Activated CD4-positive, alpha-beta memory T cell treated with anti-CD3 and anti-CD28 coated beads for 36 hours (primary cell): ENCODE measurements at places on chromosomes 12 and 14. TPM values are rescaled to one million over a fixed set of nuclear protein-coding genes. Genes with fewer than 3 reads are reported as not detected.

DNA sequence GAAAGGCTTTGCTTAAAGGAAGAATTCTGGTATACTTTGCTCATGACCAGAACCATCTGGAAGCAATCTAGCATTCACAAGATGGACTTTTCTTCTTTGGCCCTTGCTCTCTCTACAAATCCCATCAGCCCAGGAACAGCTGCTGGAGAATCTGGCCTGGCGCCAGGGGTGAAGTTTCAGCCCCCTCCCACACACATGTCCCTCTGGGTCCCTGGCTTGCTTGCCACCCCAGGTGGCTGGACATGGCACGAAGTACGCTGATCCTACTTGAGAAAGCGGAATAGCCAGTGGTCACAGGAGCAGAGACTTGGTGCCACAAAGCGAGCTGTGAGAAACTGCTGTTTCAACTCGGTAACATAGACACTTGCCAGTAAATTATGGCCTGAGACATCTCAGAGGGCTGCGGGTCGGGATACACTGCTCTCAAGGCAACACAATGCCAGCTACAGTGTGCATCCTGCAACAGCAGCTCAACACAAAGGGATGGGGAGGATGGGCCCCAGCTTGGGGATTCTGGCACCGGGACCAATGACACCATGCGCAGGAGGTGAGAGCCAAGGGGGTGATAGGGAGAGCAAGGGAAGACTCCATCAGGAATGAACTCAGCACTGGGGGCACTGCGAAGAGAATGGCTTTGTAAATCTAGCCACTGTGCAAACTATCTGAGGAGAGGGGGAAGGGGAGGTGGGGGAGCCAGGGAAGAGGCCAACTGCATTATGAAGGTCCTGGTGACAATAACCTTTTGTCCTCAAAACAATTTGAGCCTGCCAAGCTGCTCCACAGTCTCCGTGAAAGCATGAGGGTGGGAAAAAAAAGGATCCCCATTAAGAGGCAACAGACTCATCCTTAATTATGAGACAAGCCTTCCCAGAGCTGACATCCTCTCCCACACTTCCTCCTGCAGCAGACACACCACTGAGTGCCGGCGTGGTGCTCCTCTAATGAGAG, 219.9 kb downstream of the PPM1H start:
- no peaks in the 10 kb centered on the region for H3K36me3 ChIP-seq
- H3K4me3 ChIP-seq: no peak overlapping the region
- no peak overlapping the region for H3K27ac ChIP-seq
- no peaks in the 10 kb centered on the region for H3K4me1 ChIP-seq
- H3K27me3 ChIP-seq: no peaks in the 10 kb centered on the region

GRCh38 chr14:22096514-22096895, 422.9 kb upstream of the OR4E1 start:
- peak overlapping the region; percentile 57 for H3K4me3 ChIP-seq
- no peak for DNase-seq
- H3K27ac ChIP-seq: peak overlapping the region; percentile 83
- no peaks in the 10 kb centered on the region for H3K27me3 ChIP-seq
- peaks cover 45% of the 10 kb centered on the region for H3K4me1 ChIP-seq

DNA sequence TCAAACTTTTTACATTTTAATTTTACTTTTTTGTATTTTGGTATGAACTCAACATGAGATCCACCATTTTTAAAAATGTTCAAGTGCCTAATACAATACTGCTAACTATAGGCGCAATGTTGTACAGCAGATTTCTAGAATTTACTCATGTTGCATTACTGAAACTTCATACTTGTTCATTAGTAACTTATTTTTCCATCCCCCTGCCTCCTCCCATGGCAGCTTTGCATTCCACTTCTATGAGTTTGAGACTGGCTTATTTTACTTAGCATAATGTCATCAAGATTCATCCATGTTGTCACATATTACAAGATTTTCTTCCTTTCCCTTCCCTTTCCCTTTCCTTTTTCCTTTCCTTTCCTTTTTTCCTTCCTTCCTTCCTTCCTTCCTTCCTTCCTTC, 825.9 kb downstream of the SLC16A7 start:
- no peak for DNase-seq
- H3K36me3 ChIP-seq: no peaks in the 10 kb centered on the region
- no peak overlapping the region for H3K27ac ChIP-seq
- H3K27me3 ChIP-seq: no peaks in the 10 kb centered on the region
- no peak overlapping the region for H3K4me3 ChIP-seq

The PPP4R4 gene
- total RNA-seq: 19.2 TPM

DNA sequence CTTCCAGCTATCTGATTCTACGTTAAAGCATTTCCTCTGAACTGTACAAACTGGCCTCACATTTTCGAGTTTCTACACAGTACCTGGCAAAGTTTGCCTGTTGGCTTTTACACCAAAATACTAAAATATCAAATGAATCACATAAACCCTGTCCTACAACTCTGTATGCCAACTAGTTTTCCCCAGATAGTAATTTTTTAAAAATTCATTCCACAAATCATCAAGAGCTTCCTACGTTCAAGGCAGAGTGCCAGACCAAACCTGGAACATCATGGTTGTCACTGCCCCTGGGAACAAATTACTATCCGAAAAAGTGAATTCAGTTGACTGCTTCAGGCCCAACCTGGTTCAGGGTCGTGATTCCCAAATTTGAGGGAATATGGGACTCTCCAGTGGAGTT, 2.1 kb downstream of the TMEM30B start:
- H3K27me3 ChIP-seq: peaks cover 8% of the 10 kb centered on the region
- no peak for DNase-seq
- peak overlapping the region; percentile 10 for H3K4me3 ChIP-seq
- H3K4me1 ChIP-seq: peaks cover 28% of the 10 kb centered on the region

The ART4 gene
- total RNA-seq: not detected

GRCh38 chr14:39320318-39320717, 86.6 kb downstream of the MIA2 start:
- no peaks in the 10 kb centered on the region for H3K4me1 ChIP-seq
- H3K4me3 ChIP-seq: no peak overlapping the region
- no peak overlapping the region for H3K27ac ChIP-seq
- peaks cover 19% of the 10 kb centered on the region for H3K36me3 ChIP-seq

DNA sequence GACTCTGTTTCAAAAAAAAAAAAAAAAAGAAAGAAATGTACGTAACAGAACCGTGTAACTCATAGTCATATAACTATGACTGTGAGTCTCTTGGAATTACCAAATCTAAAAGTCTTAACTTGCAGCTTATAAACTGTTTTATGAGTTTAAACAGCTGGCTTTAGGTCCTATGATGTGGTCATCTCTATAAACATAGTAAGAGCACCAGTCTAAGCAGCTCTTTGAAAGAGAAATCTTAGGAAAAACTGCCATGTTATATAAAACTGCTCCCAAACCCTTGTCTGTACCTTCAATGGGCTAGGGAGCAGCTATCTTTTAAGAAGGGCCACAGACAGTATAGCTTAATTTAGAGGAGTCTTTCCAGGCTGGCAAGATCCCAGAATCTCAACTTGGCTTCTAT, 115.5 kb upstream of the AEBP2 start:
- no peak overlapping the region for H3K27ac ChIP-seq
- peaks cover 11% of the 10 kb centered on the region for H3K36me3 ChIP-seq
- DNase-seq: no peak

DNA sequence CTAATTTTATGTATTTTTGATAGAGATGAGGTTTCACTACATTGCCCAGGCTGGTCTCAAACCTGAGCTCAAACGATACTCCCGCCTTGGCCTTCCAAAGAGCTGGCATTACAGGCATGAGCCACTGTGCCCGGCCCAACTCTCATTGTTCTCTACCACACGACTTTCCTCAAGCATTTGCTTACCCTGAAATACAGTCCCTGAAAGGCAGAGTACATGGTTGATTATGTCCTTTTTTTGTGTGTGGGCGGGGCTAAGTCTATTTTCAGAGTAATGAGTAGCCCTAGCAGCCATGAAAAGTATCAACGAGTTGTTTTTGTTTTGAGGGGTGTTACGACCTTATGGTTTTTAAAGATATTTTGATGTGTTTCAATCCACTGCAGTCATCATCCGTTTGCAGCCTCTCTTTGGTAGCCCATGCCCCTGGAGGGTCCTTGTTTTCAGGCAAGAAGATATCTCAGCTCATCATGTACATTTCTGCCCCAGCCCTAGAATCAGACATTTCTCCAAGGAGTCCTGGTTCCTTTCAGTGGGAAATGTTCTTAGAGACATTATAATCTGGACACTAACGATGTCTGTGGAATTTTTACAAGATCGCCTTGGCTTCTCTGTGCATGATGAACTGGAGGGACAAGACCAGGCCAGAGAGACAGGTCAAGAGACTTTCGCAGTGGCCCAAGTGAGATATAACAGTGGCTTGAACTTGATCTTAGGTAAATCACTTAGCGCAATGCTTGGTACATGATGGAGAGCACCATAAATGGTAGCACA, 8.7 kb downstream of the ACACB start:
- no peaks in the 10 kb centered on the region for H3K36me3 ChIP-seq
- H3K27ac ChIP-seq: no peak overlapping the region
- H3K4me3 ChIP-seq: no peak overlapping the region
- no peak for DNase-seq

DNA sequence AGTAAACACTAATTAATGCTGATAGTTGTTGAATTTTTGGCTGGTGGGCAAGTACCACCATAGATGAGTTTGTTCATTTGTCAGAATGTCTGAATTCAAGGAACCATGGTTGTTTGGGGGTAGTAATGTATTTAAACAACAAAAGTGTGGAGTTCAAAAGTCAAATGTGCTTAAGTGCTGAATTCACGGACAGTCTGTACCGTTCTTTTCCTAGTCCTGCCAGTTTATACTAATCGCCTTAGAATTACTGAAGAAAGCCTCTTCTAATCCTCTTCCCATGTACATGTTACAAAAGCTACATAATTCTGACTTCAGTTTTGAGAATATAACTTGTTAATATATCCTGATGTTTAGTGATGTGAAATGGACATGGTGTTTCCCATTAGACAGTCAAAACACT, 2.7 kb downstream of the NAA25 start:
- H3K27ac ChIP-seq: peak overlapping the region; percentile 24
- DNase-seq: no peak

The MYF5 gene
- total RNA-seq: not detected

The SIX6 gene
- not detected for total RNA-seq

GRCh38 chr14:94903883-94904282, 134.0 kb upstream of the GSC start:
- no peaks in the 10 kb centered on the region for H3K4me1 ChIP-seq
- no peaks in the 10 kb centered on the region for H3K27me3 ChIP-seq
- H3K36me3 ChIP-seq: no peaks in the 10 kb centered on the region

The CCDC175 gene
- not detected for total RNA-seq

- no peaks in the 10 kb centered on the region for H3K36me3 ChIP-seq
- no peak overlapping the region for H3K27ac ChIP-seq
- H3K4me1 ChIP-seq: no peaks in the 10 kb centered on the region
- H3K4me3 ChIP-seq: no peak overlapping the region
These were observed 270.0 kb upstream of the NAV3 start for GRCh38 chr12:77560714-77561113.

The PLXNC1 gene
- total RNA-seq: 5.7 TPM

GRCh38 chr14:72535485-72535884, 358.4 kb downstream of the DPF3 start:
- no peaks in the 10 kb centered on the region for H3K27me3 ChIP-seq
- H3K4me3 ChIP-seq: no peak overlapping the region
- peaks cover 43% of the 10 kb centered on the region for H3K4me1 ChIP-seq
- no peak for DNase-seq
- peaks cover 2% of the 10 kb centered on the region for H3K36me3 ChIP-seq

- no peak for DNase-seq
- H3K4me3 ChIP-seq: no peak overlapping the region
These were observed 798 bp downstream of the CCDC198 start for GRCh38 chr14:57492859-57493258.

DNA sequence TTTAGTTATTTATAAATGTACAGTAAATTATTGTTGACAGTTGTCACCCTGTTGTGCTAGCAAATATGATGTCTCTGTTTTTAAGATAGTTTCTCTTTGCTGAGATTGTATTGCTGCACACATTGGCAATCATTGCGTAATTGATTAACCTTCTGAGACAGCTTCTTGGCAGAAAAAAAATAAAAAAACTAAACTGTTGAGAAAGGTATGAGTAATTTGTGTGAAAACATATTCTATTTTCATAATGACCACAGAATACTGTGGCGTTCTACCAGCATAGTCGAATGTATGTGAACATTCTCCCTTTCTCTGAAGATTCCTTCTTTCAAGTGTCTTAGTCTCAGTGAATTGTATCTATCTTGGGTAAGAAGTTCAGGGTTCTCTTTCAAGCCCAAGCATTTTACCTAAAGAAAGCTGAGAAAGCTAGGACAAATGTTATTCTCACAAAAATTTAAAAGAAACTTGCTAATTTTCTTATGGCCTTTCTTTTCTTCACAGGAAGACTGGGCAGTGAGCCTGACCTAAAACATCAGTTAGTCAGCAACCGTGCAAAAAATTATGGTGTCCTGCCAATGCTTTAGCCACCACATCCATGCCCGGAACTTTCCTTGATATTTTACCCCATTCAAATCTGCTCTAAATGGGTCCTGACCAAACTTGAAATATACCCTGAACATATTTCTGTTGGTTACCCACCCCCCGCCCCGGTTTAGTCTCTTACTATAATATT, 69.0 kb upstream of the REP15 start:
- H3K4me1 ChIP-seq: peaks cover 10% of the 10 kb centered on the region
- DNase-seq: no peak
- H3K27ac ChIP-seq: no peak overlapping the region
- H3K36me3 ChIP-seq: no peaks in the 10 kb centered on the region

- H3K4me1 ChIP-seq: no peaks in the 10 kb centered on the region
- H3K36me3 ChIP-seq: peaks cover 4% of the 10 kb centered on the region
- no peak overlapping the region for H3K27ac ChIP-seq
- no peak overlapping the region for H3K4me3 ChIP-seq
These were observed 23.3 kb downstream of the CHGA start for GRCh38 chr14:92945959-92946846.

- no peak overlapping the region for H3K4me3 ChIP-seq
- no peak overlapping the region for H3K27ac ChIP-seq
- H3K36me3 ChIP-seq: no peaks in the 10 kb centered on the region
- H3K27me3 ChIP-seq: no peaks in the 10 kb centered on the region
- DNase-seq: no peak
- H3K4me1 ChIP-seq: peaks cover 2% of the 10 kb centered on the region
These were observed 119.7 kb downstream of the FBXL14 start for GRCh38 chr12:1474574-1475153.

GRCh38 chr14:88551094-88551870, 3.5 kb downstream of the PTPN21 start:
- peaks cover 10% of the 10 kb centered on the region for H3K4me1 ChIP-seq
- H3K27me3 ChIP-seq: peaks cover 34% of the 10 kb centered on the region
- H3K27ac ChIP-seq: no peak overlapping the region
- H3K4me3 ChIP-seq: peak overlapping the region; percentile 62
- no peaks in the 10 kb centered on the region for H3K36me3 ChIP-seq

DNA sequence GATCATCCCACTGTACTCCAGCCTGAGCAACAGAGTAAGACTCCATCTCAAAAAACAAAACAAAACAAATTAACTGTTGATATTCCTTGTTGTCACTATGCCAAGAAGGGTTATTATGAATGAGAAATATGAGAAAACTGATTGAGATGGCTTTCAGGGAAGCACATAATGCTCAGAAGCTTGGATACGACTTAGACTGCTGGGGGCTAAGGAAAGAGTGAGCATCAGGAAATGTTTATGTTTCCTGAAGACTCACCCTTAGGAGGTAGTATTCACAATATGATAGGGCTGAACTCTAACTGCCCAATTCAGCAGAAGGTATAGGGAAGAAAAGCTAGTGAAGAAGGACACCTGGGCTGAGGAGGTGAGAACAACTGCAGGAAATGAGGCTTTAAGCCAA, 6.3 kb downstream of the STYK1 start:
- H3K4me1 ChIP-seq: peaks cover 9% of the 10 kb centered on the region
- peaks cover 15% of the 10 kb centered on the region for H3K27me3 ChIP-seq
- H3K36me3 ChIP-seq: no peaks in the 10 kb centered on the region
- H3K27ac ChIP-seq: no peak overlapping the region
- no peak overlapping the region for H3K4me3 ChIP-seq

The SPIC gene
- not detected for total RNA-seq

The NRXN3 gene
- not detected for total RNA-seq
